Fibroblast of the aortic adventitia (primary cell): ENCODE measurements at places on chromosomes 11 and 22.

DNA sequence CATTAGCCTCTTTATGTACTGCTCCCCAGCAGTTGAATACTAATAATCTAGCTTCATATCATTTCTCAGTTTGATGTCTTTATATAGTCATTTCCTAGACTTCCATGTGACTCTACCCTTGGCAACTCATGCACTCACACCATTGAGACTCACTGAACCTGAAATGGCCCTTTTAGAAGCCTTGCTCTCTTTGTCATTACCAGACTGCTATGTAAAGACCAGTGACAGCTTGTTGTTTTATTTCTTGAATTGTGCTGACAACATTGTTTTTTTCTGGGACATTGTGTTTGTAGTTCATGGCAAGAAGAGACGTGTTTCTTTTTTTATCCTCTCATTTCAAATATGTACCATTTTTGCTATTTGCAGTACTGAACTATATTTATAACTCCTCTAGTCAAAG lies 256.5 kb downstream of the CNTN5 start:
- DNase-seq, result no peak

GRCh38 chr22:36362075-36362474 lies 25.7 kb downstream of the MYH9 start:
- DNase-seq, result no peak

DNA sequence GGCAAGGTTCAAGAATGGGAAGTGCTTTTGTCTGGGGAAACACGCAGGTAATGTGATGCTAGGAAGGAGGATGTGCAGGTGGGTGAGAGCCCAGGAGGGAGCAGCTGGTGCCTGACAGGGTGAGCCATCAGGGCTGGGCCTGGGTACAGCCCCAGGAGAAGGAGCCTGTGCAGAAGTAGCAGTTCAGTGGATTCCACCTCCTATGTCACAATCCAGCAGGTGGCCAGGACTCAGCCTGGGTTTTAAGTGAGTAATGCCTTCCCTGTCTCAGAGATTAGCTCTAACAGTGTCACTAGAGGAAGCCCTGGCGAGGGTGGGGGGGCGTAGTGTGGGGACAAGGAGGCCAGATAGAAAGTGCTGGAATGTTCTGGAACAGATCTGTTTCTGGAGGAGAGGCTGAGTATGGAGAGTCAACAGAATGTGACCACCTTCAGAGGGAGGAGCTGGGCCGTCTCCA lies 8.1 kb downstream of the RIC8A start:
- DNase-seq, result no peak

- no peak for DNase-seq
Observed at GRCh38 chr11:37643968-37644367, 1045.9 kb upstream of the RAG2 start.

- no peak for DNase-seq
Observed at GRCh38 chr11:2670541-2671100, 29.2 kb downstream of the KCNQ1OT1 start.

DNA sequence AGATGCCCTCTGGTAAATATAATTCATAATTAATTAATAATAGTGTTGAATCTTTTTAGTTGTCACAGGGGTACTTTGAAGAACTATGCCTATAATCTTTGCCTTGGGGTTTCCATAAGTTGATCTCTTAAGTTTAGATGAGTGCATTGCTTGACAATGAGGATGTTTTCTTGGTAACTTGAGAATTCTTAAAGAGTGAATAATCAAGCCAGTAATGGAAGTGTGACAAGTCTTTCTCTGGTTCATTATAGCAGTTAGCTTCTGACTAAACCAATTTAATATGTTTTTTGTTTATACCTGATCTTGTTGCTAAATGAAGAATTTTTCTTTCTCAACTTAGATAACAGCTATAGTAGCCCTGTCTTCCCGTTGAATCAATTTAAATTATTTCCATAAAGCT lies 46.2 kb downstream of the ATXN10 start:
- DNase-seq, result peak; percentile 27

GRCh38 chr11:45663486-45664375 lies 1.7 kb downstream of the CHST1 start:
- DNase-seq, result peak; percentile 6

DNA sequence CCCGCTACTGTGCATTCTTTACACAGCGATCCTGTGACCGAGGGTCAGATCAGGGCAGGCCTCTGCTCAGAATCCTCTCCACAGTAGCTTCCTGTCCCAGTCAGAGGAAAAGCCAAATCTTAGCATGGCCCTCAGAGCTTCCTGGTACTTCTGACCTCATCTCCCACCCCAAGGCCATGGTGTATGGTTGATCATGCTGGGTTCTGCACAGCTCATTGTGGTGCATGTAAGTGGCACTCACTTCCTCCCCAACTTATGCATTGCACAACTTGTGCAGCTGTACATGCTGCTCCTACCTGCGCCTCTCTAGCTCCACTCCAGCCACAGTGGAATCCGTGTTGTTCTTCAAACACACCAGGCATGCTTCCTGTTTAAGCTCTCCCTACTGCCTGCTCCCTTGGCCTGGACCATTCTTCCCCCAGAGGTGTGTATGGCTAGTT lies 20.3 kb downstream of the BMAL1 start:
- DNase-seq, result no peak

DNA sequence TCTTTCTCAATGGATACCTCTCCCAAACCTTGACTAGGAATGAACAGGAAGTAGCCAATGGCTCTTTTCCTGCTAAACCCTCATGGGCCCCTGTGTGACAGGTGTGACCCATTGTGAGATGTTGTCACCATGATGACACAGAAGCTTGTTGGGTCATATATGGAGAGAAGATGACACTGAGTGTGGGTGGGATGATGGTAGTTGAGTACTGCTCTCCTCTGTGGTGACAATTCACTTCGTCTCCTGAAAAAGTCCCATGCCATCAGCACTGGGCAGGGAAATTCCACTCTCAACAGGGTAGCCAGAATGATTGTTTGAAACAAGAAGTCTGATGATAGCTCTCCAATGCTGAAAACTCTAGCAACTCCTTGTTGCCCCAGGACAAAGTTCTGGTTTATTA lies 94.0 kb upstream of the SEZ6L start:
- no peak for DNase-seq

- DNase-seq, result no peak
Observed at GRCh38 chr11:115241899-115242298, 262.3 kb downstream of the CADM1 start.

- DNase-seq, result no peak
Observed at GRCh38 chr11:81995889-81996288, 737.8 kb downstream of the FAM181B start.

DNA sequence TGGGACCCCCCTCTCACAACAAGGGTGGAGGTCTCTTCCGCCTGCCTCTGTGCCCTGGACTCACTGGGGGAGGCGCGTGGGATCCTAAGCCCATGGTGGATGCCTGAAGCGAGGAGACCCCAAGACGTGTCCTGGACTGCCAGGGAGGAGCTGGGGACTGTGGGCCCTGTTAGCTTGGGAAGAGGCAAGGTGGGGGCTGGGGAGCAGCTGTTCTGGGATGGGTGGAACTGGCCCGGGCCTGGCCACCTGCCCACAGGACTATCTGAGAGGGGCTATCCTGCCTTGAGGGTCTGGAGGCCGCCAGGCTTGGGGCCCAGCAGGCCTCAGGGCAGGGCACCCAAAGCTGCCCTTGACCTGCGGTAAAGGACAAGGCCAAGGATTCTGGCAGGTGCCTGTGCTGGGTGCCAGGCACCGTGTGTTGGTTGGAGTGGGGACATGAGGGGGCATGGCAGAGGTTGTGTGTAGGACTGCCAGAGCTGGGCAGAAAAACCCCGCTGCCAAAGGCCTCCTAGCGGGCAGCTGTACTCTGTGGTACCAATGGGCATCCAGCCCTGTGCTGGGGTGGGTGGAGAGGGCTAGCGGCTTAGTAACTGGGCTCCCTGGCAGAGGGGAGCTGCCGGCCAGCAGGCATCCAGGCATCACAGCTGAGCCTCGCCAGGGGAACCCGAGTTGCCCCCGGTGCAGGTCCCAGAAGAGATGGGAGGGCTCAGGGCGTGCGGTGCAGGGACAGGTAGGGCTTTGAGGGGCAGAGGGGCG lies 670 bp downstream of the LSP1 start:
- no peak for DNase-seq

GRCh38 chr22:11360632-11361031 lies 4167.4 kb upstream of the OR11H1 start:
- DNase-seq, result no peak

GRCh38 chr11:120828847-120829246 lies 195.1 kb upstream of the TBCEL start:
- no peak for DNase-seq

DNA sequence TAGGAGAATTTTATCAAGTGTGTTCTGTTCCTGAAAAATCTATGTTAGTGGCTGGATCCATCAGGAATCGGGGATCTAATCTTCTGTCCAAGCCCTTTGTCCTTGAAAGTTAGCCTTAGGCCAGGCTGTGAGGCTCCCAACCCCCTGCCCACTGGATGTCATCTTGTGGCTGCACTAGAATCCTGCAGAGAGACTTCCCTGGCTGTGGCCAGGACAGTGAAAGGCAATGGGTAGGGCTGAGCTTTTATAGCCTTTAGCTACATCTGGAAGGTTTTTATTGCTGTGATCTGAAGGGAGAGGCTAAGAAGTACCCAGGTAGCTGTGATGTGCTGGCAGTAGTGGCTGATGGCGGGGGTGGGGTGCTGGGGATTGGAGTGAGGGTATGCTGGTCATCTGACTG lies 2.1 kb downstream of the OAF start:
- DNase-seq, result no peak

DNA sequence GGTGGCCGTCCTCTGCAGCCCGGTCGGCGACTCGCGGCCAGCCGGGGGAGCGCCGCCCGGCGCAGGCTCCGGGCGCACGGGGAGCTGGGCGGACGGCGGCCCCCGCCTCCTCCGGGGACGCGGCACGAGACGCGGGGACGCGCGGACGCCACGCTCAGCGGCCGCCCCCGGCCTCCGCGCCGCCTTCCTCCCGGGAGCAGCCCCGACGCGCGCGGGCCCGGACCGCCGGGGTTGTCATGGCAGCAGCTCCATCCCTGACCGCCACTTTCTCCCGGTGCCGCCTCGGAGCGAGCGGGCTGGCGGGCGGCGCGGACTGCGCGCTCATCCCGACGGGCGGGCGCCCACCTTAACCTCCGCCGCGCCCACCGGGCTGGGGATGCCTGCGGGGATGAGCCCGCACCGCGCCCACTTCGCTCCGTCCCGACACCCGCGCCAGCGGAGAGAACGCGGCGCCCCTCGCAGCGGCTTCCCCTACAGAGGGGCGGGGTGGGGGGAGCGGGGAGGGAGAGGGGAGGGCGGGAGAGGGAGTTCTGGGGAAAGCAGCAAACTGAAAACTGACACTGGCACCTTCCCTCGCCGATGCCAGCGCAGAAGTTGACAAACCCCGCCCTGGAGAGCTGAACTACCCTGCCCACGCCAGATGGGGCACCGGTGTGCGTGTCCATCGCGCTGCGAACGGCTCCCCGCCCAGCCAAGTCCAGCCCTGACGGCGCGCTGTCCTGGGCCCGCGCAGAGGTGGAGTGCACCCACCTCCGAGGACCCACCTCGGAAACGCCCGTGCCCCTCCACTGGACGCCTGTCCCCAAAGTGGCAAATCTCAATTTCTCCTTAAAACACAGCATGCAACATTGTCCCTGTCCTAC lies 588.4 kb downstream of the OPCML start:
- DNase-seq, result no peak

GRCh38 chr11:103281301-103281700 lies 172.1 kb downstream of the DYNC2H1 start:
- DNase-seq, result no peak

DNA sequence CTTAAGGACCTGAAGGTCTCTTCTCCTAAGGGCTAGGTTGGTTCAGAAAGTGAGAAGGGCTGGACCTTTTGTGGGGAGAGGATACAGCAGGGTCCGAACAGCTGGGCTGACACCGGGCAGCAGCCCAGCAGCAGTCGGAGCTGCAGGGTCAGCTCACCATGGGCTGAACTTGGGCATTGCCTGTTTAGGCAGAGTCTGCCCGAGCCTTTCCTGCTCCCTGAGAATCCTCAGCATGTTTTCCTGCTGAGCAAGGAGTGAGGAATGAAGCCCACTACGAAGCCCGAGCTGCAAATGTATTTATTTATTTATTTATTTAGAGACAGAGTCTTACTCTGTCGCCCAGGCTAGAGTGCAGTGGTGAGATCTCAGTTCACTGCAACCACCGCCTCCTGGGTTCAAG lies 83.9 kb downstream of the PTPRJ start:
- peak; percentile 68 for DNase-seq

GRCh38 chr11:965206-965775 lies 39.6 kb downstream of the AP2A2 start:
- DNase-seq, result no peak

DNA sequence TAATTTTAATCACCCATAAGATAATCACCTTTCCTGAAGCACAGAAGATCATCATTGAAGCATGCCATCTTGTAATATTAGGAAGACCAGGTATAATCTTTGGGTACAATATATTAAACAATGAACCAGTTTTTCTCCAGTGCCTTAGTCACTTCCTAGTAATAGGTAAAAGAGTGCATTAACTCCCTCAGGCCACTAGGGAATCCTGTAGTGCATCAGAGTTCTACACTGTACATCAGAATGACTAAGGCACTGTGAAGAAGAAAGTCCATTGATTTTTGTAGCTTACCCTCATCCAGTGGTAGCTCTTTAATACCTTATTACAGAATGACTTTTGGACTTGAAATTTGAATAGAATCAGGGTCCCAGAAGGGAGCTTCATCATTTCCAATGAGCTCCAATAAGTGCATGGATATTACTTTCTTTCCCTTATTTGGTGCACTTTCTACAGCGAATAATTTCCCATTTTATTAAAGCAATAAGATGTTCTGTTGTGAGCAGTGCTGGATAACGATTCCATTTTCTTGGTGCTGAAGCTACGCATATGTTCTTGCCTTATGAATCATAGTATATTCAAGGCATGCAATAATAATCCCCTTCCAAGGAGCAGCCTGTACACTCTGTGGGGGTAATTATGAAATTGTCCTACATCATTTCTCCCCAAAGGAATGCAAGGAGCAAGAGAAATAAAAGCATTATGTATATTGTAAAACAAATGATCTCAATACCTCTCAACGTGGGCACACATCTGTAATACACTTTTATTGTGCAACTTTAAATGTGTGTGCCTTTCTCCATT lies 4.7 kb downstream of the C11orf87 start:
- no peak for DNase-seq

DNA sequence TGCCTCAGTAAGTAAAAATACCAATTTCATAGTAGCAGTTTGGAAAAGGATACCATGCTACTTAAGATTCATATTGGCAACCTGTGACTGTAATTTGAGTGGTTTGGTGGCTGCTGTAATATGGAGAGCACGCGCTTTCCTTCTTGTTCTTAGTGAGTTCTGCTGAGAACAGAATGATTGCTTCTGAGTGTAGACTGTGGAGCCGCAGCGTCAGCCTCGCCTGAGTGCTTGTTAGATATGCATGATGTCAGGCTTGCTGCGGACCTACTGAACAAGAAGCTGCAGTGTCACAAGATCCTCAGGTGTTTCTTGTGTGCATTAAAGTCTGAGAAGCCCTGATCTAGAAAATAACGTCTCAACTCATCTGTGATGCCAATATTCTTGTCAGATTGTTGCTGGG lies 143.2 kb downstream of the ARHGAP42 start:
- no peak for DNase-seq

- DNase-seq, result no peak
Observed at GRCh38 chr11:65623177-65623576, 7.6 kb downstream of the PCNX3 start.

GRCh38 chr11:122634501-122634900 lies 21.0 kb upstream of the UBASH3B start:
- DNase-seq, result no peak
